NCI-H774 (cell line): ENCODE measurements at places on chromosomes 1 and 21.

DNA sequence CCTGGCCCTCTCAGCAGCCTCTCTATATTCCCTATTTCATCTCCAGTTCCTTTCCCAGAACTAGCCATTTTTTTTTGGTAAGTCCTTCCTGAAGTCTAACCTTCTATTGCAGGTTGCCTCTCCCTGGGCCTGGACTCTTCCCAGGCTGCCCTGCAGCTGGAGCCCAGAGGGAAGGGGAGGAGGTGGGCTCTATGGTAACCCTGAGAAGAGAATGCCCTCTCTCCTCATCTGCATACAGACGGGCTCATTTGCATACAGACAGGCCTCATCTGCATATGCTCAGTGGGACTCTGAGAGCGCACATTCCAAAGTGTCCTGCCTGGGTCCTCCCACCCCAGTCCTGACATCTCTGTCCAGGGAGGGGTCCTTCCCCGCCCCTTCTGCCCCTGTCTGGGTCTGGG lies 32.7 kb downstream of the RHBG start:
- no peak for DNase-seq

GRCh38 chr21:41634211-41634694 lies 126.3 kb upstream of the TMPRSS2 start:
- no peak for DNase-seq

DNA sequence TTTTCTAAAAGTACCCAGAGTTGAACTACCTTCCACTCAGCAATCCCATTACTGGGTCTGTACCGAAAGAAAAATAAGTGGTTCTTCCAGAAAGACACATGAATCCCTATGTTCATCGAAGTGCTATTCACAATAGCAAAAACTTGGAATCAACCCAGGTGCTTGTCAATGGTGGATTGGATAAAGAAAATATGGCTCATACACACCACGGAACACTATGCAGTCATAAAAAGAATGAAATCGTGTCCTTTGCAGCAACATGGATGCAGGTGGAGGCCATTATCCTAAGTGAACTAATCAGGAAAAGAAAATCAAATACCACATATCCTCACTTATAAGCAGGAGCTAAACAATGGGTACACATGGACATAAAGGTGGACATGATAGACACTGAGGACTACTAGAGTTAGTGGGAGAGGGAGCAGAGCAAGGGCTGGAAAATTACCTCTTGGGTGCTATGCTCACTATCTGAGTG lies 32.9 kb upstream of the JUN start:
- DNase-seq = peak; percentile 53

- no peak for DNase-seq
Observed at GRCh38 chr1:11533790-11534787, 55.1 kb downstream of the DISP3 start.

GRCh38 chr1:26910343-26911160 lies 3.2 kb downstream of the NR0B2 start:
- no peak for DNase-seq

DNA sequence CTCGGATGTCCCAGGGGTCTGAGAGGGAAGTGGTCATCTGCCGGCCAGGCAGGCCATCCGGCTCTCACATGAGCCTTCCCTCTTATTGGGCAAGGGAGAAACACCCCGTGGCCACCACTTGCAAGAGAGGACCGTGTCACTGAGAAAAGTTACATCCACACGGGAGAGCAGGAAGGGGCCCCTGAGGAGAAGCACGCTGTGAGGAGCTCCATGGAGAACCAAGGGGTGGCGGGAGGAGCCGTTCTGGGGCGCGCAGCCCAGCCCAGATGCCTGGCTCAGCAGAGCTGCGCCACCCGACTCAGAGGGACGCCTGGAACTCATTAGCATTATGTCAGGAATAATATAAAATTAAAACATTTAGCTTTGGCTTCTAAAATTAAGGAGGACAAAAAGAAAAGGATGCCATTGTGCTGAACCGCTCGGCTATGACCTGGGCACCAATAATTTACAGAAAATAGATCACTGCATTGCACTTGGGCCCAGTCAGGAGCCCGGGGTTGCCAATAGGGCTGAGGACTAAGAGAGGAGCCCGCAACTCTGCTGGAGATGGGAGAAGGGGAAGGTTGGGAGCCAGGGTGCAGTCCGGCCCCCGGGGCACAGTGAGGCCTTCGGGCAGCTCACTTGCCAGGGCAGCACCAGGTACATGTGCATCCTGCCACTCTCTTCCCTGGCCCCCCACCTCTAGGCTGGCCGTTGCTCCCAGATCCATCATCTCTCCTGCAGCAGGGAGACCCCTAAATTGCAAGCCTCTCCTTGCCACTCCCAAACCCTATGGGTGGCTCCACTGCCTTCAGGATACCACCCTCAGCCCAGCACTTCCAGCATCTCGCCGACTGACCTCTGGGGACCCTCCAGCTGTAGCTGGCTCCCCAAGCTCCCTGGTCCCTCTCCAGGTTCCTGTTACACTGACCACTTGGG lies 84.8 kb downstream of the DMRTB1 start:
- DNase-seq = no peak

- DNase-seq = no peak
Observed at GRCh38 chr1:50861772-50862171, 98.3 kb downstream of the FAF1 start.

- no peak for DNase-seq
Observed at GRCh38 chr1:201890806-201891450, 2.2 kb downstream of the SHISA4 start.

DNA sequence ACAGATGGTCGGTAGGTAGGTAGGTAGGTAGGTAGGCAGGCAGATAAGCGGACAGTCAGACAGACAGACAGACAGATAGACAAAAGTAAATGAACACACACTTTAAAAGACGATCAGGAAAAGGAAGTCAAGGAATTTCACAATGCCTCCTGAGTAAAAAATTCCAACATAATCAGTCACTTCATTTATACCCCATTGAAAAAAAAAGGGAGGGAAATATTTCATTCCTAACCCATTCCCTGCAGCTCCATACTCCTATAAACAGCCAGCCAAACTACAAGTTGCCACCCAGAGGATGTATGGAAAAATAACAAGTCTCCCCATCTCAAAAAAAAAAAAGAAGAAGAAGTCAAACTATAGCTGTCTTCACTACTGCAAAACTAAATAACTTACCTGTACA lies 43.4 kb downstream of the ZZZ3 start:
- DNase-seq = no peak

- no peak for DNase-seq
Observed at GRCh38 chr1:91889717-91890459, 3.9 kb upstream of the TGFBR3 start.

- no peak for DNase-seq
Observed at GRCh38 chr1:84488107-84488506, 9.0 kb downstream of the RPF1 start.

DNA sequence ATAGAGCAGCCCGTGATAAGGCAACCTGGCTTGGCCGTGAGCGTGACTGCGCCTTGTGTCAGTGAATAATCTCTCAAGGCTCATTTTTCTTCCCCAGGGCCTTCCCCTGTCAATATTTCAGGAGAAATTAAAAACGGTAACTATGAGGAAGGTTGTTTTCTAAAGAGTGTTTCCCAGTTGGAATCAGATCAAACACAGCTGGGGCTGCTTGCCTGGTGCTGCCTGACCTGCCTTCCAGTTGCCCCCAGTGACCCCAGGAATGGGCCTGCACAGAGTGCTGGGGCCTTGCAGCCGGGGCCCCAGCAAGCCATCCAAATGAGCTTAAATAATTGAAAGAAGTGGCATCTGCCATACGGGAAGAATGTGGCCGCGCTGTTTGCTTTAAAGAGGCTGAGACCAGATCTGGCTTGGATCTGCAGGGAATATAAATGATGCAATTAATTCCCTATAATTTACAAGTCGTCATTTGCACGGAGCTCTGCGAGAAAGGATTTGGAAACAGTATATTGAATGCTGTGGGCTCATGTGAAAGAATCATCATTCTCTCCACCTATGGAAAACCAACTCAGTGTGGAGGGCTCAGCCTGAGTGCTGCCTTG lies 203.9 kb downstream of the C1orf94 start:
- DNase-seq = no peak

- DNase-seq = no peak
Observed at GRCh38 chr1:183506561-183506960, 34.3 kb downstream of the SMG7 start.

- DNase-seq = no peak
Observed at GRCh38 chr21:42002421-42002958, 7.7 kb downstream of the ZBTB21 start.

DNA sequence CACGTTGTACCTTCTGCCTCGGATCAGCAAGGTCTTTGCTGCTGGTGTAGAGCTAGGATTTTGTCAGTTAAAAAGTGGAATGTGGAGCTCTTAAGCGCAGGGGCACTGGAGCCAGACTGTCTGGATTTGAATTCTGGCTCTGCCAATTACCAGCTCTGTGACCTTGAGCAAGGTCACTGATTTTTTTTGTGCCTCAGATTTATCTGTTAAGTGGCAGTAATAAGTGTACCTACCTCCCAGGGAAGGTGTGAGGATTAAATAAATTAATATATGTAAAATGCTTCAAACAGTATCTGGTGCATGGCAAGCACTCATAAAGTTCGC lies 40.3 kb downstream of the UBE2U start:
- no peak for DNase-seq
